ENCODE measurements at places on chromosomes 5 and 9. TPM values are rescaled to one million over a fixed set of nuclear protein-coding genes. Genes with fewer than 3 reads are reported as not detected.

SUSD3 gene
- not detected for total RNA-seq

DNA sequence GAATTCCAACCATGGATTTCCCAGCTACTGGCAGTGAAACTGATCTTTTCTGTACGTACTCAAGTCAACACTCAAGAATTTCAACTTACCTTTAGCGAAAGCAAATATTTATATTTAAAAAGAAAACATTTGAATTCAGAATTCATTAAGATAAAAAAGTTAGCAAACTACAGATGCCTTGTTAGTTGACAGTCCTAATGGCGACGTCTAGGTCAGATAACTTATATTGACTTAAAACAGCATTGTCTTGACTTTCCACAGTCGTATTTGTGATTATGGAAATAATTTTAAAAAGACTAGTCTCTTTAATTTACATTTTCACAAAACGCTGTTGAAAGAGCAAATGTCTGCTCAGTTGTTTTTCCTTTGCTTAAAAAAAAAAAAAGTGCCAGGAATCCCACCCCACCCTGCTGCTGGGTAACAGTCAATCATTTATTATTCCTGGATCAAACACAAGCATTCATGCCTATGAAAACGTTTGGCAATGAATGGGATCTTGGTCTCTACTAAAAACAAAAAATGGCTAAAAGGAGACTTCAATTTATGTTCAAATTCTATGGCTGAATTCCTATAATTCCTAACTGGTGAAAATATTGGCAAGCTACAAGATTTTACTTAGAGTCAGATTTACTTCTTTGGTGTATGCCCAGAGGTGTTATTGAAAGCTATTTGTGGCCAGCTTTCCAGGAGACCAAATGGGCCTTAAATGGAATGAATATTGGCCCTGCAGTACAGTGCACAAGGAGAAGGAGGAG lies 22.0 kb downstream of the OR2S2 start:
- H3K4me1 ChIP-seq: no peaks in the 10 kb centered on the region
- no peak overlapping the region for H3K4me3 ChIP-seq
- H3K36me3 ChIP-seq: no peaks in the 10 kb centered on the region
- H3K27me3 ChIP-seq: no peaks in the 10 kb centered on the region
- no peak overlapping the region for H3K27ac ChIP-seq
- no peak for DNase-seq

DNA sequence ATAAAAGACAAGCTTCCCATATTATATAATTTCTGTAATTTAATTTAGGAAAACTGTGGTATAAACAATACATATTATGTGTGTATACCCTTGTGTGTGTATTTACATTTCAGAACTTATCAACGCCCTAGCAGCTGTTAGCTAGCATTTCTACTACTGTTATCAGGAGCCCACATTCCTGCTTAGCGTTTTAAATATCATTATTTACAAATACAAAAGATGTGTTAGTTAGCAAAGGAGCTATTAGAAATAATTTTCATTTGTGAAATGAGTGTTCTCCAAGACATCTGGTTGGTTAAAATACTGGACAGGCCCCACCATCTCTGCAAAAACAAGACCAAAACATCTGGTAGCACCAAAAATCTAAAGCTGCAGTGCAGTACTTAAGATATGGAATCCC lies 48.0 kb downstream of the EPB41L4A start:
- no peaks in the 10 kb centered on the region for H3K4me1 ChIP-seq
- DNase-seq: no peak
- H3K27ac ChIP-seq: no peak overlapping the region
- H3K27me3 ChIP-seq: peaks cover 5% of the 10 kb centered on the region
- no peaks in the 10 kb centered on the region for H3K36me3 ChIP-seq
- H3K4me3 ChIP-seq: no peak overlapping the region

DNA sequence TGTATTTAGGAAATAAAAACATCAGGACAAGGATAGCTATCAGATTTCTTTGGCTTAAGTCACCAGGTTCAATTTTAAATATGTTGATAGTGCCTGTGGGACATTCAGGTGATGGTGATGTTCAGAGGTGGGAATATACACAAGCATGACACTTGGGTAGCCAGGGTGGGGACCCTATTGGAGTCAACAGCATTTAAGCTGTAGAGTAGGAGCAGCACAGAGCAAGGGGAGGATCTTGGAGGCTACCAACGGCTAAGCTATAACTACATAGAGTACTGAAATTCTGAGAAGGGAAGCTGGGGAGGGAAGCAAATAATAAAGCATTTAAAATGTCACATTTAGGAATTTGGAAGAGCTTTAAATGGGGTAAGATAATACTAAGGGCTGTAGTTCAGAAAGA lies 177.7 kb downstream of the CPLANE1 start:
- no peaks in the 10 kb centered on the region for H3K4me1 ChIP-seq
- H3K27me3 ChIP-seq: no peaks in the 10 kb centered on the region
- no peak for DNase-seq
- H3K4me3 ChIP-seq: no peak overlapping the region
- no peaks in the 10 kb centered on the region for H3K36me3 ChIP-seq

DNA sequence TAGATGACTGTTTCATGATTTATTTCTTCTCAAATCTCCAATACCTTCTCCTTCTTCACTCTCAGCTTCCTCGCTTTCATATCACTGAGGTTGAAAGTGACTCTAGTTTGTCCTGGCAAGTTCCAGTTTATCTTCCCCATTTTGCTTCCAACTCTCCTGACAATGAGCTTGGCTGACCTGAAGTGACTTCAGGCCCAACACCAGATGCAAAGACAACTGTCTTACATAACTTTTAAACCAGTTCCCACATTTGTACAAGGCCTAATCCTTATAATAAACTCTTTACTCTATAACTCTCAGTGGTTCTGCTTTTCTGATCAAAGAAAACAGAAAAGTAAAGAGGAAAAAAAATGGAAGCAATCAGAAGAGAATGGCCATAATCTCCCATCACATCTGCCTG lies 22.0 kb downstream of the GNG10 start:
- H3K4me1 ChIP-seq: no peaks in the 10 kb centered on the region
- H3K36me3 ChIP-seq: no peaks in the 10 kb centered on the region
- DNase-seq: no peak
- no peak overlapping the region for H3K27ac ChIP-seq
- no peak overlapping the region for H3K4me3 ChIP-seq

All from A673 (cell line).